Activated CD8-positive, alpha-beta memory T cell treated with anti-CD3 and anti-CD28 coated beads for 1 hour (primary cell): ENCODE measurements at places on chromosomes 2 and 18.

DNA sequence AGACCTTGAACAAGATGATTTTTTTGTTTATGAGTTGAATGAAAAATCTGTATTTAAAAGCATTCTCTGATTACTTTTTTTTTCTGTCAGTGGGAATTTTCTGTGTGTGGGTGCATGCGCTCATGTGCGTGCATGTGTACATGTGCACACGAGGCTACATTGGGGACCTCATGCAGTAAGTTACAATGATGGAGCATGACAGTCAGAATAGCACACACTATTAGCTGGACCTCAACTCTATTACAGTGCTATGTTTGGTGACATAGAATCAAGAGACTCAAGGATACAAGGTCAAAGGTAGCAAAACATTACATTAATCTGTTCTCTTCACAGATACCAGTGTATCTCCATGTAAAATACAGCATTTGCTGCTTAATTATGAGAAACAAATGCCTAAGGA is 276.8 kb upstream of the FIGN start:
- no peak for DNase-seq

DNA sequence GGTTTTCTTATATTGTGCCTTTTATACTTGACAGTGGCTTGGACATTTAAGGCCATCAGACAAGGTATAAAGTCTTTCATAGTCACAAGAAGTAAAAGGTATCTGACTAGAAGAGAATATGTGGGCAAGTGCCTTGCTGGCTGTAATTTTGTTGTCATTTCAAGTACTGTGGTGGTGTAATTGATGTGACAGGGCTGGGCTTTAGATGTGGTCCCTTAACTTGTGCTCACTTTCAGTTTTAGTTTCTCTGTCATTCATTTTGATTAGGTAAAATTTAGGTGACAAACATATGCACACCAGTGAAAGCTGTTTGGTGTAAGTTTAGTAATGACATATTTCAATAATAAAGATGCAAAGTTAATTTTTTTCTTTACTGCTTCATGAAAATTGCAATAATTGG is 31.2 kb upstream of the TBR1 start:
- no peak for DNase-seq

DNA sequence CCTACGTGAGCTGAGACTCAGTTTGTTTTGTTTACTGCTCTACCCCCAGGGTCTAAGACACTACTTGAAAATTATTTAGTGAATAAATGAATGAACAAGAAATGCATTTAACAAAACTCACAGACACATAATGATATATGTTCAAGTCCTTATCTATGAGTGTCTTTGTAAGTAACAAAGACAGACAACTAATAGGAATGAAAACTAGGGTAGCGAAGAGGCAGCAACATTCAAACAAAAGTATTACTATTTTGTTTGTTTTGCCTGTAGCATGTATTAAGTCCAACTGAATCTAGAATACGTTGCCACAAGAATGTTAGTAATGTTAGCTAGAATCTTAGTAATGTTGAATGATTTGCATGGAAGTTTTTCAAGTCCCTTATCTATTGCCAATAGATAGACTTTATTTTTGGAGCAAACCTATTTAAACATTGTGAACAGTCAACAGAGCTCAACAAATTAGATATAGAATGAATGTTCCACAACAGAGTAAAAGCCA is 144.8 kb upstream of the VWC2L start:
- no peak for DNase-seq

GRCh38 chr2:219171231-219171651 is 1.4 kb upstream of the SLC23A3 start:
- no peak for DNase-seq

DNA sequence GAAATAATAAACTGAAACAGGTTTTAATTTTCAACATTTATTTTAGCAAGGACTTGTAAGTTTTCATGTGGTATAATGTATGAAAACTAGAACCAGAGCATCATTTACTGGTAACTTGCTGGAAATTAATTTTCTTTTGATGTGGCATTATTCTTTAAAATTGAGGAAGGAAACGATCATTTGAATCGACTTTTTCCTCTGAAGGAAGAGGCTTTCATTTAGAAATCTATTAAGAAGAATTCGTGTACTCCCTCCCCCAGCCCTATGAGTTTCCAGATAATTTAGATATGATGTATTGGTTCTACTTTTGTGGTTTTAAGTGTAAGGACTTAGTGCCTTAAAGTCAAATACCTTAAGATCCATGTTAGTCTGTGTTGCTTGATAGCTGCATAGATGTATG is 2.5 kb downstream of the BABAM2 start:
- no peak for DNase-seq

- no peak for DNase-seq
These were observed 22.6 kb downstream of the TCF23 start for GRCh38 chr2:27171351-27171848.

- no peak for DNase-seq
These were observed 142.9 kb downstream of the TGIF1 start for GRCh38 chr18:3592864-3593263.

DNA sequence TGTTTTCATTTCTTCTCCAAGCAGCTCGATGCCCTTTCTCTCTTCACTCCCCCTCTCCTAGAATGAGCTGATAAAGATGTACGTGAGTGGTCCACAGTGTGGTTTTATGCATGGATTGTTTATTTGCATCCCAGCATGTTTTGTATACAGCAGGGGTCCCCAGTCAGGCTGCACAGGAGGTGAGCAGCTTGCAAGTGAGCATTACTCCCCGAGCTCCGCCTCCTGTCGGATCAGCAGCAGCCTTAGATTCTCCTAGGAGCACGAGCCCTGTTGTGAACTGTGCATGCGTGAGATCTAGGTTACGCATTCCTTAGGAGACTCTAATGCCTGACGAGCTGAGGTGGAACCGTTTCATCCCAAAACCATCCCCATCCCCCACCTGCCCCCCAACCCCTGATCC is 262.6 kb downstream of the AGAP1 start:
- DNase-seq = no peak

DNA sequence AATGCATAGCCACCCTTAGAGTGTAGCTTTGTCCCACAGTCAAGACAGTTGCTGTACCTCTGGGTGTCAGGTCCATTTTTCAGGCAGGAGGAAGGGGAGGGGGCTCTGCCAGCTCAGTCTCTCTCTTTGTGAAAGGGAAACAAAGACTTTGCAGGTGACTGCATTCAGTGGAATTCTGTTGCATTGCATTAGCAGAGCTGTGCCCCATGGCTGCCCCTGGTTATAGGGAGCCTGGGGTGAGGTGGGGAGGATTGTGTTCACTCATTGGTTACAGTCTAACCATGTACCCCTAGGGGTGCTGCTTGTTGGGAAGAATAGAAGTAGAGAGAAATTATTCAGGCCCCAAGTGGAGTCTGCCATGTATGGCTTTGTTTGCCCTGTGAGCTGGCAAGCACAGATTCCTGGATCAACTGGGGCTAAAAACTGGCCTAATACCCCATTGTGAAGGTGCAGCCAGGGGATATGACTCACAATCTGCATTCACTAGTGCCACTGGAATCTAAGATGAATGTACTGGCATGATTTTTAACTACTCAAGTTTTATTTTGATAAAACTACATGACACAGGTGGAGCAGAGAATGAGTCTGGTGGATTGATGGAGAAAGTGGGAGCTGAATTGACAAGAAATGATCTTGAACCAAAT is 118.4 kb downstream of the SH3BP4 start:
- DNase-seq = no peak

- DNase-seq = no peak
These were observed 15.7 kb upstream of the C2orf69 start for GRCh38 chr2:199895406-199895805.

DNA sequence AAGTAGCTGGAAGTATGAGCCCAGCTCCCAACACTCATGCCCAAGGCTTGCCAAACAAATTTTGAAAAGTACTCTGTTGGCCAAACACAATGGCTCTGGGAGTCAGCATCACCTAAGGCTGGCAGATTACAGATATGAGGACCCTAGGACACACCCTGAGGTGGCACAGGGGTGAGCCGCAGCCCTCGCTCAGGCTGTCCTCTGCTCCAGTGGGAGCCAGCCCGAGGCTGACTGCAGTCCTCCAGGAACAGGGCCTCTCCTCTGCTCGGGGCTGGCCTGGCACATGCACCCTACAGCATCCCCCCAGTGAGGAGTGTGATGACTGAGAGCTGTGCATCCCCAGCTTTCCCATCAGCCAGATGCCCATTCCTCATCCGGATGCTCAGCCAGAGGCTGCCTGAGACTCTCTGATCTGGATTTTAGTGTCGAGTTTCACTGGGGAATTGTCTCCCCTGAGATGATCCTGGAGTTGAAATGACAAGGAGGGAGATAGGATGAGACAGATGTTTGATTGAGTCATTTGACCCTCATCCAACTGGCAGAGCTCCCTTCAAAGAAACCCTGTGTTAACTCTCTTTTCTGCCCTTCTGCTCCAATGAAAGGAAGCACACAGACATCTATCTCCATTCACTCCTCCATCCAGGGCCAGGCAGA is 269.3 kb upstream of the NCKAP5 start:
- no peak for DNase-seq

- DNase-seq = peak; percentile 6
These were observed 29.1 kb downstream of the ARMC9 start for GRCh38 chr2:231227310-231228162.

DNA sequence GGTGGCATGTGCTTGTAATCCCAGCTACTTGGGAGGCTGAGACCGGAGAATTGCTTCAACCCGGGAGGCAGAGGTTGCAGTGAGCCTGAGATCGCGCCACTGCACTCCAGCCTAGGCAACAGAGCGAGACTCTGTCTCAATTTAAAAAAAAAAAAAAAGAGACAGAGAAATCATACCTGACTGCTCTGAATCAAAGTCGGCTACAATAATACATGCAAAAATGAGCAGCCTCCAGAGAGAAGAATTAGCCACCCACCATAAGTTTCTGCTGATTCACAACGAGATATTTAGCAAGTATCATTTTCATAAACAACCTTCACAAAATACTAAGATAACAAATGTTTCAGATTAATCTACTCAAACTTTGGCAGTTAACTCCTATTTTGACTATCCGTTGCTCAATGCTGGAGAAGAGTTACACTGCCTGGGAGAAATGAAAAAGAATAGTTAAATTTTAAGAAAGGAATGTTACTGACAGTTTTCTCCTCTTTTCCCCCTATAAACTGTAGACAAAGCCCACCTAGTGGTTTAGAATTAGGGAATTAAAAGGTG is 1.5 kb downstream of the OSBPL1A start:
- no peak for DNase-seq

DNA sequence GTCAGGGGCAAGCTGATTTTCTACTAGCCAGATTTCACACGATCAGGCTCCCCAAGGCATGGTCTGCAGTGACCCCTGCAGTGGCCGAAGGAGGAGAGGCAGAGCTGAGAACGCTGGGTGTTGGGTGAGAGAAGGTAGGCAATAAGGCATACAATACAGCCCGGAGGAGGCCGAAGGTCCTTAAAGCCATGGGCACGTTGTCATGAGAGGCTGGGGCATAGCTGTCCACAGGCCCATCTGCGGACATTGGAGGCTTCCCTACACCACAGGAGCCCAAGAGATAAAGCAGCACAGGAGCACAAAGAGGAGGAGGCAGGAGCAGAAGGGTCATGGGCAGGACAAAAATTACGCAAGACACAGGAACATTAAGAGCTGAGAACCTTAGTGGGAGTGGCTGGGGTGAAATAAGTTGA is 16.7 kb upstream of the BZW1 start:
- no peak for DNase-seq

GRCh38 chr18:46253498-46253897 is 149.3 kb downstream of the HAUS1 start:
- no peak for DNase-seq

- no peak for DNase-seq
These were observed 90.9 kb downstream of the RNF144A start for GRCh38 chr2:7007846-7008741.

- DNase-seq = no peak
These were observed 5.8 kb upstream of the ARID5A start for GRCh38 chr2:96530474-96531357.

GRCh38 chr2:153230977-153231376 is 247.6 kb downstream of the RPRM start:
- DNase-seq = no peak

DNA sequence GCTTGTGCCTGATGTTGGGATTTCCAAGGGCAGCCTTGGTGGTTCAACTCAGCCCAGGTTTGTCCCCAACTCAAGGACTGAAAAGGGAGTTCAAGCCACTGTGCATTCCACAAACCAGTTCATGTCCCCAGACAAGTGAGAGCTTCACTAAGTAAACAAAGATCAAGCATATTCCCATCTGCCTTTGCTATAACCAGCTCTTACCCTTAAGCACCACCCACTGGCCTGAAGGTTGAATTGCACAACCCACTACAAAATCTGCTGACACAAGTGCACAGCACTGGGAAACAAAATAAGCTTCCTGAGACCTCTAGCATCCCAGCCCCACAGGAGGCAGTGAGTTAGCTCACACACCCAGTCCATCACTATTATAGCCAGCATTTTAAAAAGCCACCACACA is 516.7 kb downstream of the NR4A2 start:
- DNase-seq = no peak

GRCh38 chr2:1607236-1607920 is 136.9 kb downstream of the PXDN start:
- DNase-seq = no peak

- no peak for DNase-seq
These were observed 156.5 kb downstream of the COL6A3 start for GRCh38 chr2:237257471-237257951.

GRCh38 chr2:99444222-99444621 is 45.6 kb downstream of the REV1 start:
- DNase-seq = no peak

DNA sequence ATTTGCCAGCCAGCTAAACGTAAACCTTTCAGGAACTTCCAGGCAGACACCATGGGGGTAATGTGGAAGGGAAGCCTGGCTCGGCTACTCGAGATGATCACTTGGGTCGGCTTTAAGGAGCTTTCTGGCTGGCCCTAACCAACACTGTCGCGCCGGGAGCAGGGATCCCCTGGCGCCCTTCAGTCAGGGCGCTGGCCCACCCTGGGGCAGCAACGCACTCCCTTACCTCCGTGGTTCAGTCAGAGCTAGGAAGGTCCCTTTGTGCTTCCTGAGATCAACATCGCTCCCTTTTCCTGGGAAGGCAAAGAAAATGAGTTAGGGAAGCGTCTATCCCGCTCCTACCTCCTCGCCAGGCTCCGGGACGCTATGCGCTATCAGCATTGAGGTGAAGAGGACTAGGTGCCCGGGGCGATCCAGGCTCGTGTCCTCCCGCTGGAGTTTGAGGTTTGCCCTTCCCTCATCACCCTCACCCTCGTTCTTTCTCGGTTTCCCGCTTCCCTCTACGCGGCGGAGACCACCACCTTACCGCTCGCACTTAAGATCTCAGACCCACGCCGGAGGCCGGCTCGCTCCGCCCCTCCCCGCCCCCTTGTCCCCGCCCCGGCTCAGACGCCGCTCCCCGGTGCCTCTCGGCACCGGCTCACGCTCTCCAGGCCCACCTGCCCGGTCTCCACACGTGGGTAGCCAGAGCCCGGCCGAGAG is 449 bp upstream of the ATRAID start:
- no peak for DNase-seq

- no peak for DNase-seq
These were observed 6.4 kb upstream of the ODC1 start for GRCh38 chr2:10454505-10454904.

- DNase-seq = no peak
These were observed 56.7 kb upstream of the MSTN start for GRCh38 chr2:190119257-190119656.
